CD4-positive, alpha-beta memory T cell (primary cell): ENCODE measurements at places on chromosomes 4 and X.
A peak's percentile ranks its signal among the peaks of the same experiment; 100 is the strongest.

GRCh38 chrX:73577361-73577760, 14.4 kb downstream of the CHIC1 start:
- DNase-seq, result no peak

DNA sequence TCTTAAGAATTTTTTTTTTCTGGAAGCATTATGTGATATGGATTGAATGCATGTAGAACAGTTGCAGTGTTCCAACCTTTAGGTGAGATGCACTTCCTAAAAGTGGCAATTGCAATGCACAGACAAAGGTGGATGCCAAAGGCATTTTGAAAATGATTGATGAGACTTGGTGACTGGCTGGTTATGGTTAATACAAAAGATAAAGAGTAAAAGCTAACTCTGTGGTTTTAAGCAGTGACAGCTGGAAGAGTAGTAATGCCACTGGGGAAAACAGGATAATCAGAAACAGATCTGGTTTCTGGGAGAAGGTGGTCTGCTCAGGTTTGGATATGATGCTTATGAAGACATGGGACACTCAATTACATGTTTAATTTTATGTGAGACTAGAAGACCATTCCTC, 345.6 kb downstream of the RPA4 start:
- no peak for DNase-seq

DNA sequence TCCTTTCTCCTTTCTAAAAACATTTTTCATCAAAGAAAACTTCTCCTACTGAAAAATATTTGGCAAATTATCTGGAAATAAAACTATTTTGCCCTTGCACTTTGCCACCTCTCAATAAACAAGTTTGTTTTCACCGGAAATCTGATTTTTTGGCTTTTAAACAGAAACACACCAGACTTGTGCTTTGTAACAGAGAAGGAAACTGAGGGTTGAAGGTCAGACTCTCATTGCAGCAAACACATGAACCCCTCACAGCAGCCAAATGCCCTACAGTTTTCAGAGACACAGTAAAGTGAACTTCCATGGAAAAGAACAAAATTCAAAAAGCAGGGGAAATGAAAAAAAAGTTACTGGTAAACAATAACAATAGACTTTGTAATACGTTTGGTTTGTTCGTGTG, 95.6 kb upstream of the WDR17 start:
- DNase-seq, result no peak

- no peak for DNase-seq
Observed at GRCh38 chrX:8832582-8833378, 31.6 kb upstream of the FAM9A start.

- no peak for DNase-seq
Observed at GRCh38 chrX:151505796-151506195, 57.7 kb upstream of the PASD1 start.

- DNase-seq, result no peak
Observed at GRCh38 chrX:148389629-148390028, 110.8 kb upstream of the AFF2 start.

- DNase-seq, result no peak
Observed at GRCh38 chrX:50697691-50698090, 116.3 kb downstream of the SHROOM4 start.

GRCh38 chr4:8294036-8294435, 24.5 kb downstream of the HTRA3 start:
- no peak for DNase-seq

DNA sequence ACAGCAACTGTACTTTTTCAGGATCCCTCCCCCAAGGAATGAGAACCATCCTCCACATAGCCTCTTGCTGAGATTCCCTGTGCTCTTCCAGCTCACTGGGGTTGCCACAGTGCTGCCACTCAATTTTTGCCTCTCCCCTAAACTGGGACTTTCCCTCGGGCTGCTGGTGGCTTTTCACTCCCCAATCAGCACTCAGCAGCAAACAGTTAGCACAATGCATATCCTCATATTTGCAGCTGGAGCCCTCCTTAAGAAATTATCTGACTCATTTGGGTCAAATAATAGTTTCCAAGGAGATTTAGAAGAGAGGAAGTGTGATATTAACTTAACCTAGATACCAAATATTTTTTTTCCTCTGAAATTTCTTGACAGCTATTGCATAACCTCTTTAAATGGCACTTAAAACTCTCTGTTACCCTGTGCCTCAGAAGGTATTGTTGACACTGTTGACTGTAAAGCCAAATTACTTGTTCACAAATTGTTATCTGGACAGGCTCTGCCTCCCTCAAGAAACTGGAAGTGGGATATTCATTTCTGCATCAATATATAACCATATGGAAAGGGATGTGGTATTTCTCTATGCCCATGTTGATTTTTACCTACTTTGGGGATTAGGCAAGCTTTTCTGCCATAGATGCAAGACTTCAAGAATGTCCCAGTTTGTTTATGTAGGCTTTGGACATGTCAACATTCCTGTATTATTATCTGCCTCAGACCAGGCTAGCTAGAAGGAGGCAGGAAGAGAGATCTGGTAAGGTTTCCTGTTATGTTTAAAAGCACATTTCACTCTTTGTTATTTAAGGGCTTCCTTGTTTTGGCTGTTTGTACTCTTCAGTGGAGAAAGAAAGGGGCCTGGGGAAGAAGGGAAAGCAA, 58.0 kb downstream of the SEPTIN11 start:
- peak; percentile 41 for DNase-seq

DNA sequence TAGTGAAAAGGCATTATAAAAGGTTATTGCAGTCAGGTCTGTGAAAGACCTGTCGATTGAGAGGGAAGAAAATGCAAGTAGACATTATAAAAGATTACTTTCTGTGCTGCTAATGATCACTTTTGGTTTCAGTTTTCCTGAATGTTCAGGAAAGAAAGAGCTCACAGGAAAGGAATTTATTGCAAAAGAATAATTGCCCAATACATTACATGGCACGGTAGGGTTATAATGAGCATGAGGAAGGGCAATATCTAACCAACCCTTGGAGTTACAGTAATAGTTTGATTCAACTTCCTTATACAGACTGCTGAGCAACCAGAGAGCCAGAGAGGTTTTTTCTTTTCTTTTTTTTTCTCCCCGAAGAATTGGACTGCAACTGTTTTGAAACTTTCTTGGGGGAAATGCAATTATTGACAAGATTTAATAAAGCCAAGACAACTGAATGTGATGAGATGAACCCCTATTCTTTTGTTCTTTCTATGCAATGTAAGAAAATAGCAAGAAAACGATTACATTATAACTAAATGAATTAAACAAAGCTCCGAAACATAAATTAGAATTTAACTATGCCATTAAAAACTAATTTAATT, 247.0 kb downstream of the C4orf33 start:
- DNase-seq, result no peak

GRCh38 chrX:129111081-129111798, 412.1 kb downstream of the SMARCA1 start:
- no peak for DNase-seq
